ENCODE measurements at places on chromosomes 4 and X.

DNA sequence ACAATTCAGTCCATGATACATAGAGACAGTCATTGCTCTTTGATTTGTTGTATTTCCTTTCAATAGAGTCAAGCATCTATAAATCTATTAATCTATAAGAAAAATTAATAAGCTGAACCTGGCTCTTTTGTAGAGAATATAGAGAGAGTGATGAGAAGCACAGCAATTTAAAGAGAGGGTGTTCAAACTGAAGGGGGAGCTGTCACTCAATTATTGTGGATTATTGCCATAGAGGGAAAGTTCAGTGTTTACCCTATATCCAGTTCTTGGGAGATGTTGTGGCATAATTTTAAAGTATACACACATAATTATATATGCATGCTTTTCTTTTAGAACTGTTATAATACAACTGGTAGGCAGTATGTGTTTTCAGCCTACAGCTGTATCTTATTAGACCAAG lies 1469.0 kb upstream of the PABPC4L start:
- no peak for DNase-seq

DNA sequence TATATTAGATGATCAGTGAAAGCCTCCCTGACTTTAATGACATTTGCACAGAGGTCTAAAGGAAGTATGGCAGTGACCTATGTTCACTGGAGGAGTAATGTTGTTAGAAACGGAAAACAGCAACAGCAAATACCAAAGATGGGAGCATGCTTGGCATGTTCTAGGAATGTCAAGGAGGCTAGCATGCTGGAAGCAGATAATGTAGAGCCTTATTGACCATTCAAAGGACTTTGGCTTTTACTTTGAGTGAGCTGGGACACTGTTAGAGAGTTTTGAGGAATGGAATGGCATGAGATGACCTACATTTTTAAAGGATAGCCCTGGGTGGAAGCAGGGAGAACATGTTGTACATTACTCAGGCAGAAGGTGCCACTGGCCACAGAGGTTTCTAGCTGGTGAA lies 6.0 kb downstream of the RPA4 start:
- no peak for DNase-seq

GRCh38 chrX:155313766-155314165 lies 20.6 kb downstream of the CLIC2 start:
- DNase-seq = no peak

GRCh38 chrX:13855689-13856450 lies 39.0 kb upstream of the GPM6B start:
- DNase-seq = no peak

DNA sequence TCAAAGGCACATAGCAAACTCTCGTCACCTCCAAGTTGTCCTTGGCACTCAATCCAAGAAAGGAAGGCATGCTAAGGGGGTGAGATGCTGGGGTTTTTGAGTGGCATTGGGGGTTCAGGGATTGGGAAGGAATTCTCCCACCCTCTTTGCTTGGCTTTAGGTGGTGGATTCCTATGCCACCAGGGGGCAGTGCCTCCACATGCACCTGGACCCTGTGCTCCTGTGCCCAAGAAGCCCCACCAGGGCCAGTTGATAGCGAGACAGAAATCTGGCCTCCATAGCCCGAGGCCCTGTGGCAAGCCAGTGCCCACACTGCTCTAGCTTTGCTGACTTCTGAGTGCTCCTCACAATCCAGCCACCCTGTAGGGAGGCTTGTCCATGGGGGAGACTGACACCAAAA lies 2.0 kb upstream of the FATE1 start:
- DNase-seq = no peak

DNA sequence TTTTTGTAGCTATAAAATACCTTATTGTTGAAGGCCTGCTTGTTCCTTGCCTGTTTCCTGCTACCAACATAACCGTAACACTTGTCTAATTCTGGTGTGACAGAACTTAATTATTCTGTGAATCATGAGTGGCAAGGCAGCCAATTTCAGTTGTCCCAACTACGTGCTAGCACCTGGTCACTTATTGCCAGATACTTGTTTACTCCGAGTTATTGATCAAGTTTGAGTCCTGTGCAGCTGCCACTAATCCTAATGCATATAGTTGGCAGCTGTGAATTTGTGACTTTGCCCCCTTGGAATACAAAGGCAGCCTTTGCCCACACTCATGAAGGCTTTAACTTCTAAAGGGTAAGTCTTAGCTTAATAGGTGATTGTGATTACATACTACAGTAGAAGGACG lies 7.8 kb upstream of the RNF128 start:
- DNase-seq = no peak

- DNase-seq = no peak
Measured at GRCh38 chrX:71885099-71885498, 25.5 kb upstream of the NHSL2 start.

DNA sequence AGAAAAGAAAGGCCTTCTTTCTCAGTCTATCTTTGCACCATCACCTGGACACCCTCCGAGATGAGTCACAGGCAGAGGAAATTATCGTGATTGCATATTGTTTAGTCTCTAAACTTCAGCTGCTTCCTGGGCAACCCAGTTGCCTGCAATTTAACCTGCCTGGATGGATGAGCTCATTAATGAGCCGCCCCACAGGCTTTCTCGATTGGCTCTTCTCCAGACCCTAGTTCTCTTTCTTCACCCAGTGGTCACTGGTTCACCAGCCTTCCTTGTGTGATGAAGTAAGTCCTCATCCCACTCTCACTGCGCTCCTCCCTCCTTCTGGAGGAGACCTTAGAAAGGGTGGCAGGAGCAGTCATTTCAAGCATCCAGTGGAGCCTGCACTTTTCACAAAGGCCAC lies 94.4 kb downstream of the SOWAHB start:
- DNase-seq = peak; percentile 29

- no peak for DNase-seq
Measured at GRCh38 chr4:159698336-159698735, 595.5 kb downstream of the RAPGEF2 start.

Data from NCI-H1417 treated with DMSO at 0.1 percent for 48 hours (cell line).